ENCODE measurements at places on chromosomes 12 and 14.

GRCh38 chr14:68464711-68465110, 328.2 kb downstream of the ZFP36L1 start:
- DNase-seq = no peak

DNA sequence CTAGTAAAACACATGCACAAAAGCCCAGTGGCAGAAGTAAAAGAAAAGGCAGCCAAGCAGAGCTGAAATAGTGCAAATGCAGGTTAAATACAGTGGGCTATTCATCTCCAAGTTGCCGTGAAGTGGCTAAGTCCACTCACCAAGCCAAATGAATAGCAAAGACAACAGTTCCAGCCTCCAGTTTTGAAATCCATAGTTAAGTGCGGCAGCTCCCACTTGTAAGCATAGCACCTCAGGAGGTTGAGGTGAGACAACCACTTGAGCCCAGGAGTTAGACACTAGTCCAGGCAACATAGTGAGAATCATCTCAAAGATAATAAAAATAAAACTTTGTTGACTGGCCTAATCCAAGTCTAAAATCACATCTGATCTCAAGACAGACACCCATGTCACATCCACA, 9.8 kb upstream of the PHLDA1 start:
- no peak for DNase-seq

DNA sequence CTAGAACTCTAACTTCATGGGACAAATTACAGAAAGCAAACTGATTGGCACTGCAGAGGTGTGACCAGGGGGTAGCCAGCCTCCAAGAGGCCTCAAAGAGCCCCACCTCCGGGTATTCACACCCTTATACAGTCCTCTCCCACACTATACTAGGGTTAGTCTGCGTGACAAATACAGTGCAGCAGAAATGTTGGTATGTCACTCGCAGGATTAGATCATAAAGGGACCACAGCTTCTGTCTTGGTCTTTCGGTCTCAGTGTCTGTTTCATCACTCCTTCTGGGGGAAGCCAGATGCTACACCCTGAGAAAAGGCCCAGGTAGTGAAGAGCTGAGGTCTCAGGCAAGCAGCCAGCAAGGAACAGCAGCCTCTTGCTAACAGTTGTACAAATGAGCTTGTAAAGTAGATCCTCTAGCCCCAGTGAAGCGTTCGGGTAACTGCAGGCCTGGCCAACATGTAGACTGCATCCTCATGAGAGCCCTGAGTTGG, 68.9 kb upstream of the SAV1 start:
- no peak for DNase-seq

DNA sequence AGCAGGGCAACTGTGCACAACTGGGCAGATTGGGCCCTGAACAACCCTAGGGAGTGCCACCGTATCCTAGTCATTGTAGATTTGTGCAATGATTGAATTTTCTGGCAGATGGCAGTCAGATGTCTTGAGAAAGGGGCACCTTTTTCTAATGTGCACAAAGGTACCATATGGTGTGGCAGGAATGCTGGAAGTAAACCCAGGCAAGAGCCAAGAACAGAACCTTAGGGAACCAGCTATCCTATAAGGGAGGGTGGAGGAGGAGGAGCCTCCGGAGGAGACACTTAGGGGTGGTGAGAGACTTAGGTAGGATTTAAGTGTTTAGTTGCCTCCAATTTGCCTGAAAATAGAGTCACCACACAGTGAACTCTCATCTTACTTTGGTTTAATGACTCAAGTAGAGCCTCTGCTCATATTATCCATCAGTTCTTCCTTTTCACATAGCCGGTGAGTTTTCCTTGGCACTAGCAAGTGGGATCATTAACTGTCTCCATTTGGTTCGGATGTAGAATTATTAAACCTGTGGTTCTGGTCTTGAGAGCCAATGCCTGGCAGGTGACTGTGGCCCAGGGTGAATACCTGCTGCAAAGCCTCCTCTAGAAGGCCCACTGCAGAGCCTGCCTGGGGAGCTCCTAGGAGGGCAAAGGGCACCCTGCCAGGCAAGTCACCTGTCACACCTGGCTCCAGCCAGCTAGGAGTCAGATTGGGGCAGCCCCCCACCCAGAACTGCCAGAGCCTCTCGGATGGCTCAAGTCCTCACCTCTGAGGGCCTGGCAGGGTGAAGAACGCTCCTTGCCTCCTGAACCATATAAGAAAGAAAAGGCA, 184.4 kb upstream of the HIF1A start:
- DNase-seq = peak; percentile 39

GRCh38 chr12:55934773-55935172, 3.8 kb downstream of the DGKA start:
- DNase-seq = no peak

- DNase-seq = no peak
These were observed 50.3 kb upstream of the ABCC9 start for GRCh38 chr12:21991526-21991925.

DNA sequence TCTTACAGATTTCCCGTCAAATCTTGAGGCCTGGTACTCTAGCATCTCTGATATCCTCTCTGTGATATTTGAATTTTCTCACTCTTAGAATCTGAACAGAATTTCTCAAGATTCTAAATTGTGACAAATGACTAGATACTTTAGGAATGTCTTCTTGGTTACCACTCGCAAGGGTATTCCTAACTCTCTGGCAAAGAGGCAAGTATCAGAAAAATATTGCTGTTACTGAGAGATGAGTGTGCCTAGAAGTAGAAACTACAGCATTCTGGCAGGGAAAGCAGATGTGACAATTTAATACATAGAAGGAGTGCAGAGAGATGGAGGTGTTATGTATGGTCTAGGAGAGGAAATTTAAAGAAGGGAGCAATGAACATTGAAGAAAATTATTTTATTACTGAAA, 467.8 kb downstream of the LRIG3 start:
- DNase-seq = no peak

DNA sequence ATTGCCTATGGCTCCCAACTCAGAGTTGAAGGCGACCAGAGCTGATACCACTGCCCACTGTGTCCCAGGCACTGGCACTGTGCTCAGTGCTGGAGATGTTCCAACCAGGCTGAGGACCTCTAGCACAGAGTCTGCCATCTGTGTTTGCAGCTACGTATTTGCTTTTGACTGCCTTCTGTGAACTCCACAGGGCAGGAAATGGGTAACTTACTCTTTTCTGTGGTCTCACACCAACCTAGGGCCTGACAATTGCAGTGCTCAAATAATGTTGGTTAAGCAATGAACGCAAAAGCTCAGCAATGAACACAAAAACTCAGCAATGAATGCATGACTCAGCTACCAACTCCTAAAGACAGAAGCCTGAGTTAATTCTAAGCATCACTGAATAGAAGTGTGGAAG, 202.8 kb downstream of the NUAK1 start:
- DNase-seq = no peak

DNA sequence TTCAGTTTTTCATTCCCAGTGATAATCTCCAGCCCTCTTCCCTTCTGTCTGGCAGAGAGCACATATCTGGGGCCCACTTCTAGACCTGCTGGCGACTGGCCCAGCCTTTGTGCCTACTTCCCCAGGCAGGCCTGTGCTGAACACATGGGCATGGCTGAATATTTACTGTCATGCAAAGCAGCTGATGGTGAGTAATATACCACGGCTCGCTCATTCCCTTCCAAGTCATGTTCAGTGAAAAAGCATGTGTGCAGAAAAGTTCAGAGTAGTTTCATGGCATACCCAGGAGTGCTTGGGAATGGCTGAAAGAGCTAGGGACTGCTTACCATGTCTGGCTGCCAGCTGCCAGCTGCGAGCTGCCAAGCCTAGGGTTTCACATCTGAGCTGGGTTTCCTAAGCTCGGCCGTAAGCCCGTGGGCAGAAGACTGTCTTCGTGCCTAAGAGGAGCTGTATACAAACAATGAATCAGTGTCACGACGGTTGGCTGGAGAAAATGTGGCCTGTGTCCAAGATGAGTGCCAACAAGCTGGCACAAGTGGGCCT, 179.9 kb upstream of the PELI2 start:
- peak; percentile 41 for DNase-seq

DNA sequence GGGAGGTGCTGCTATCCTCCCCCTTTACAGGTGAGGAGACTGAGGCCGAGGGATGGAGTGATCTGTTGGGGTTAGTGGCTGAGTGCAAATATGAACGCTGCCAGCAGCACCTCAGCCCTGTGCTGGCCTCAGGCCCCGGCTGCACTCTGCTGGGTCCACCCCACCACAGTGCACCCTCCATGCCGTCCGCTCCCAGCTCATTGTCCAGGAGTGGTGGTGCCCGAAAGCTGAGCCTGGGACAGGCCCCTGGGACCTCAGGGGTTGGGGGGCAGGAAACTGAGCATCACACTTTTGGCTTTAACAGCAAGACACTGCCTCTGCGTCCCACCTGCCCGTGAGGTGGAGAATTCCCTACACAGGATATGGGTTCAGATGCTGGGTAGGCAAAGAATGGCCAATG, 31.5 kb upstream of the FBRSL1 start:
- DNase-seq = no peak

- no peak for DNase-seq
These were observed 16.8 kb upstream of the DYNC1H1 start for GRCh38 chr14:101947577-101947903.

GRCh38 chr12:53552361-53553327, 45.4 kb upstream of the NPFF start:
- no peak for DNase-seq

DNA sequence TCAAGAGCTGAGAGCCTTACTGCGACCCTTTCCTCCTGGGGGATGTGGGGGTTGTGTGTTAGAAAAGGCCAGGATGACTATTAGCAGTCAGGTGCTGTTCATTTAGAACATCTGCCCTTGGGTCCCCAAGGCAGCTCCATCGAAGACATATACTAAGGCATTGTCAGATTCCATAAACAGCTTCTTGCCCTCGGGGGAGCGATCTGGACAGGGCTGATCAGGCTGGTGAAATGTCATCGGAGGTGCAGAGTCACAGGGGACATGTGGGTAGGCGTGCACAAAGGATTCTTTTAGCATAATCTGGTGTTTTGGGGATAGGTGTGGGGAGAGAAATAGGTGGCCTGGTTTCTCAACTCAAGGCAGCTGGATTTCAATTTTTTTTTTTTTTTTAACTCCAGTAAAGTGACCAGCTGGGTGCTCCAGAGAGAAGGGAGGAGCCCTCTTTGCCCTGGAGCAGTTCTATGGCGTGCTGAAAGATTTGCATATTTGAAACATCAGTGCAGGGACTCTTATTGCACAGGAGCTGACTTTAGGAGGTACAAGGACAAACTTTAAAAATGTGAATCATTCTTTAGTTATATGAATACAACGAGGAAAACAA, 160.1 kb downstream of the SUDS3 start:
- DNase-seq = no peak

- DNase-seq = peak; percentile 60
These were observed 51.1 kb downstream of the GTF2A1 start for GRCh38 chr14:81169711-81170103.

DNA sequence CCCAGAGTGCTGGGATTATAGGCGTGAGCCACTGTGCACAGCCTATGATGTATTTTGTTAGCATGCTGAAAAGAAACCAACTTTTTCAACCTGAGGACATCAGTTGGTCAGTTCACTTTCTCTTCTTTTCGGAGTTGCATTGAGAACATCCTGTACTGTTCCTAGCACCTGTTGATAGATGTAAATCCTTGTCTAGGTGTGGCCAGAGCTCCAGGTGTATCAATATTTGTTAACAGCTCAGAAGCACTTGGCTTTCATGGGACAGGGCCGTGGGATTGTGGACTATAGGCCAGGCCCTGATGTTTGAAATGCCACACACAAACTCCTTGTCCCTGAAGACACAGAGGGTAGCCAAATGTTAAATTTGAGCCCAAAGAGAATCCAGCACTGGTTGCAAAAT, 14.9 kb downstream of the HCAR2 start:
- DNase-seq = no peak

DNA sequence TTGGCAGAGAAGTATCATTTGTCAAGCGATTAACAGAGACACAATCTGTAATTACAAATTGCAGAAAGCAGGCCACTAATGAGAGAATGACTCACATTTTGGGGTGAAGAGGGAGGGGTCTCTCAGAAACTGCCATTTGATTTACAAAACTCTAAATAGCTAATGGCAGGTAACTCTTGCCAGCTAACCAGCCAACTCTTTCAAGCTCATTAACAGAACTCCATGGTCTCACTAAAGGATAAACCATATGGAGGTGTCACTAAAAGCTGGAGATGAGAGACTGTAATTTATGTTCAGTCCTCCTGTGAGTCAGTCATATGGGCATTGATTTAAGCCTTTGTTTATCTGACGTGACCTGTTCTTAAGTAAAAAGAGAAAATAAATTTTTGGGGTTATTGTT, 336.4 kb downstream of the FOXG1 start:
- no peak for DNase-seq

DNA sequence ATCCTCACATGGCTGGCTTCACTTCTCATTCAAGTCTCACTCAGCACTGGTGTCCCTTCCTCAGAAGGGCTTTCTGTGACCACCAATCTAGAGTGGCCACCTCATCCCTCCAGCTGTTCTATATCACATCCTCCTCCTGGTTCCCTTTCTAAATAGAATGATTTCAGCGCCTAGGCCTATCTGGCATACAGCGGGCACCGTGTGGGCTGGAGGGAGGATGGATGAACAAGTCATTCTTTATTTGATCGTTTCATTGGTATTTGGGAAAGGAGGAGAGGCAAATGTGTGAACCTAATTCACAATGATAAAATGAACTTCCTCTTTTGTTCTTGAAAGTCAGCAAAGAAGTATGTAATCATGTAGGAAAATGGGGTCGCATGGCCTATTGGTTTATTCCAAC, 394.2 kb downstream of the DPF3 start:
- DNase-seq = no peak

DNA sequence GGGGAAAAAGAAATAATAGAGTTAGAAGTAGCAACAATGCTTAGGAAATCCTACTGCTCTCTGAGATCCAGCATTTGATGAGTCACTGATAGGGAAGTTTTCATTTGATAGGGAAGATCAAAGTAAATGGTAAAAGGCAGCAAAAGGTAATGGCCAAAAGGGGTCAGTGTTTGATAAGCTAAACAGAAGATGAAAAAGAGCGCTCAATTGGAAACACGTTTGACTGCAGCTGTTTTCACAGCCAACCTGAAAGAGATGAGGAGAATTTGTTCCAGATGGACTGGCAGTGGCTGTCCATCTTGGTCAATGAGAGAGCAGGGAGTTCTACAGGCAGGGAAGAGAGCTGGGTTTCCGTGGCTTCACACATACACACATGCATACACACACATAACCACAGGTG, 264.2 kb downstream of the TMEM132C start:
- DNase-seq = no peak

- no peak for DNase-seq
These were observed 61.7 kb upstream of the NUDT4 start for GRCh38 chr12:93315907-93316622.

DNA sequence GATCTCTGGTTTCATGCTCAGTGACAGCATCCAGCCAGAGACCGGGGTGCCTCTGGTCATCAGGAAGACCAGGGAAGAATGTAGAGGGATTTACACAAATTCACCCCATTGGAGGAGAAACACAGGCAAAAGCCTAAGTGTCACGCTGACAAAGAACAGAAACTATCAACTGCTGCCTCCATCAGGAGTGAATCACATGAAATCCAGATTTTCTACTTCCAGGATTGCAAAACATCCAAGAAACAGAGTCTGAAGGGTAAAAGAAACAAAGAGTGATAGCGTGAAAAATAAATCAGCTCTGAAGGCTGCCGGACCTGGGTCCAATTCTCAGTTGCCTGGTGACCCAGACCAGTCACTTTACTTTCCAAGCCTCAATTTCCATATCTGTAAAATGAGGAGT, 136.1 kb upstream of the MAP1LC3B2 start:
- no peak for DNase-seq

Data from body of pancreas (tissue), 4 donors.